Fibroblast of skin of right biceps (primary cell): ENCODE measurements at places on chromosomes 12 and 14.

DNA sequence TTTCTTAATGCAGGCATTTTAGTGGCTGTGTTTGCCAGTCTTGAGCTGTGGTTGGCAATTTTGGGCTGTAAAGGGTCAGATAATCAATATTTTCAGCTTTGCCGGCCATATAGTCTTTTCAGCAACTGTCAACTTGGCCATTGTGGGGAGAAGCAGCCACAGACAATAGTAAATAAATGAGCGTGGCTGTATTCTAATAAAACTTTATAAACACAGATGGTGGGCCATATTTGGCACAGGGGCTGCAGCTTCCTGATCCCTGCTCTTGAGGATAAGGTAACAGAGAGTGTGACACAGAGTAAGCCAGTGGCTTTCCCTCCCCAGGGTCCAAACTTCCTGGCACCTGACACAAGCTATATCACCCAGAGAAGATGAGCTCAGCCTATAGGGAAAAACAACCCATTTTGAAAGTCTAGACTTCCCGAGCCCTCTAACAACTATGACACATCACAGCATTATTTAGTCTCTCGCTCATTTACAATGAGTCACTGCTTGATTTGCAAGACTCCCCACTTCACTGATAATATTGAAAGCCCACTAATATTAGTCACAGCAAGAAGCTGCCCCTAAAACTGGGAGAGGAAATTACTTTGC is 163.1 kb upstream of the TMPO start:
- DNase-seq = peak; percentile 94

DNA sequence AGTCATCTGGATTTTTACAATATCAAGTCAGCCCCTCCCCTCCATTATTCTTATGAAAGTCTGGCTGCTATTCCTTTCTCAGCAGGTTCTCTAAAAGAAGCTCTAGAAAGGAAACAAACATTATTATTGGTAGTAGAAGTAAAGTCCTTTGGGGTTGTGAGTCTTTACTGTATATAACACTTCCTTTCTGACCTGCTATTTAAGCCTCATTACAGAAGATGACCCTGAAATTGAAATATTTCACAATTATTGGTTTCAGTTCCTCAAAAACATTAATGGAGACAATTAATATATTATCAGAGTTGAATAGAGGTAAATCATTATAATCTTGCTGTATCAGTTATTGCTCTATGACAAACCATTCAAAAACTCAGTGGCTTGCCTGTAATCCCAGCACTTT is 19.3 kb downstream of the PLEKHA5 start:
- DNase-seq = no peak

GRCh38 chr12:89571491-89572195 is 45.8 kb upstream of the POC1B start:
- peak; percentile 56 for DNase-seq

DNA sequence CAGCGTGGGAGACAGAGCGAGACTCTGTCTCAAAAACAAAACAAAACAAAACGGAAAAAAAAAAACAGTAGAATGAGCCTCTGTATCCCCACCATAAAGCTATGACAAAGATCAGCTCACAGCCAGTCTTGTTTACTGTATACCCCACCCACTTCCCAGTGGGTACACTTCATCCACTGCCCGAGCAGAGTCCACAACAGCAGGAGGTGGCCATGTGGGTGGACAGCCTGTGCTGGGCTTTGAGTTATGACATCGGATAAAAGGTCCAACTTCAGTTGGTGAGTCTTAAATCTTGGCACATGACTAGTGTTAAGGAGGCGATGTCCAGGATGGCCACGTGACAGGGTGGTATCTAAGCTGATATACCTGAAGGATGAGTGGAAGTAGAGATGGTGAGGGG is 34.8 kb upstream of the MAPKAPK5 start:
- no peak for DNase-seq

DNA sequence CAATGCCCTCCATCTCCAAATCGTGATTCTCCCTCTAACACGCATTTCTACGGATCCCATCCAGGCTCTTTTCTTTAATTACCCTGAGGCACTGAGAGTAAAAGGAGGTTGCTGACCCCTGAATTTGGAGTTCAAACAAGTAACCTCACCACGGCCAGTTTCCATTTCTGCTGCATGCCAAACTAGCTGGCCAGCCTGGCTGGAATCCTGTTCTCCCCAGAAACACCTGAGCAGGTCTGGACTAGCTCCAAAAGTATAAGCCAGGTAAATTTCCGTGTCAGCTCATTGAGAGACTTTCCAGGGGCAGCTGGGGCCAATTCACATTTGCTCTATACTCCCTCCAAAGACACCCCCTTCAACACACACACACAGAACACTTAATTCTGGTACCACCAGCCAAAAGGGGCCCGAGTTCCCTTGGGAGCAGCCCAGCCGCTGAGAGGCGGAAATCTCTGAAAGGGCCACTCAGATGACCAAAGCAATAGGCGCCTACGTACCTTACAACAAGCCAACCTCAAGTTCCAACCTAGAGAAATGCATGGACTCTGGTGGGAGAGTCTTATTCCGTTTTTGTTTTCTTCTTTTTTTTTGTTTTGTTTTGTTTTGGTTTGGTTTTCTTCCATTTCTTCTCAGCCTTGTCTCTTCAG is 131.4 kb downstream of the NDUFA12 start:
- DNase-seq = no peak

DNA sequence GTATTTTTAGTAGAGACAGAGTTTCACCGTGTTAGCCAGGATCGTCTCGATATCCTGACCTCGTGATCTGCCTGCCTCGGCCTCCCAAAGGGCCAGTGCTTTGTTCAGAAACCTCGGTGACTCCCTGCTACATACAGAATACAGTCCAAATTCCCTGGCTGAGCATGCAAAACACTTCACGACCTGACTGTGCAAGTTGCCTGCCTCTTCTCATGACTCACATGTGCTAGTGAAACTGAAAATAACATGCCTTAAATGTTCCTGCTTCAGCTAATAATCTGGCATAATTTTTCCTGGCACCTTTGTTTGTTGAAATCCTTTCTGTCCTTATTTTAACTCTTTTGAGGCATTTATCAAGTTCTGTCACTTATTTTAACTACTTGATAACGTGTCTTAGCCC is 8.2 kb downstream of the DMAC2L start:
- DNase-seq = peak; percentile 55

GRCh38 chr12:98185606-98186005 is 329.8 kb upstream of the TMPO start:
- DNase-seq = peak; percentile 7

- DNase-seq = no peak
These were observed 13.1 kb upstream of the TNS2 start for GRCh38 chr12:53036802-53037201.

DNA sequence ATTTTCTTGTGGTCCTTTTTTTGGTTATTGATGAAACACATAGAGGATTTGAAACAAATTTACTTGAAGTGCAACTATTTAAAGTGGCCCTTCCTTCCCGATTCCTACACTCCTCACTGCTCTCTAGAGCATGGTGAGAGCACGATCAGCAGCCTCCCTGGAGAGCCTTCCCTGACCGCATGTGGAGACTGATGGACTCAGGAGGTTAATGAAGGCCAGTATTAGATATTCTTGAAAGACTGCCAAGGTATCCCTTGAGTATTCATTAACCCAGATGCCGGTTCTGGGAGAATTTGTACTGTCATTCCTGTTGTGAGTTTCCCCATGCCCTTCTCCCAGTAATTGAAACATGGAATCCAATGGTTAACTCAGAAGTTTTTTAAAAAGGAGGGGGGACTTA is 102.8 kb upstream of the FGD4 start:
- DNase-seq = no peak

DNA sequence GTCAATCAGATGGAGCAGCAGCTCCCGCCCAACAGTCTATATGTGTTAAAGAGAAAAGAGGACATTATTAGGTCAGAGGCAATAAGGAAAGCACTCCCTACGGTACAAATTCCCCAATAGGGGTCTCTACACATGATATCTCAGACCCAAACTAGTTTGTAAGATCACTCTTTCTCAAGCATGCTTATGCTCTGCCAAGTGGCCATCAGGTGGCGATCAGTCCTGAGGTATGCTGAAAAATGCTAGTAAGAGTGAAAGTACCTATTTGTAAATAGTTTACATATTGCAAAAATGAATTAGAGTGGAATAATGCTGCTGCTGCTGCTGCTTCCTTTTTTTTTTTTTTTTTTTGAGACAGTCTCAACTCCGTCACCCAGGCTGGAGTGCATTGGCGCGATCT is 61.0 kb downstream of the CPM start:
- peak; percentile 9 for DNase-seq

- DNase-seq = no peak
These were observed 312.3 kb upstream of the E2F7 start for GRCh38 chr12:77377622-77378021.

- DNase-seq = no peak
These were observed 100.3 kb downstream of the SETD3 start for GRCh38 chr14:99380402-99380801.

DNA sequence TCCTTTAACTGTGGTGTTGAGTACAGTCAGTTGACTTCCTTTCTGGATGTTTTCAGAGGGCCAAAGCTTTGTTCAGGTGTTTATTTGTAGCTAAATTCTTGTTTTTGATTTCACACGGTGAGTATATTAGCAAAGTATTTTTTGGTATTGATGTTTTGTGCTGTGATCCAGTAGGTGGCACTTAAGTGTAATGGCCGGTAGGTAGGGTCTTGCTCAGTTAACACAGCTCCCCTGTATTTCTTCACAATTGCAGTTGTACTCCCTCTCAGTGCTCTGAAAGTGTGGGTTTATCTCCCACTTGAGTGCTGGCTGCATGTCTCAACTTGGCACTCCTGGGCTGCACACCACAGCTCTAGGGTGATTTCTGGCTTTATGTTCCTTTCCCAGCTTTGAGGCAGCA is 339.5 kb downstream of the AEBP2 start:
- DNase-seq = no peak

DNA sequence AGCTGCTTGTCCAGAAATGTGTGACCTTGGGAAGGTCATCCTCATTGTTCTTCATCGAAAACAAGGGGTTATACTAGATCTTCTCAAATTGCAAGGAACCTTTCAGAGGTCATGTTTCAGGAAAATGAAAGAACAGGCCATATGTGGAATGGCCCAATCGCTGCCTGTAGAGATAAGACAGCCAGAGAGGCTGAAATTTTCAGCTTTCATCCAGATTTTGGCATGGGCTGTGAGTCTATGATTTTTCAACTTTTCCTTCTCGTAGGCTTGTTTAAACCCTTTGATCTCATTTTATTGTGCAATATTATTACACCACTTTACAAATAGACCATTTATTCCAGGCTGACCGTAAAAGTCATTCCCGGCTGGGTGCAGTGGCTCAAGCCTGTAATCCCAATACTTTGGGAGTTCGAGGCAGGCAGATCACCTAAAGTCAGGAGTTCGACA is 17.1 kb upstream of the ATXN2 start:
- DNase-seq = no peak

GRCh38 chr12:128684352-128684751 is 139.4 kb downstream of the SLC15A4 start:
- no peak for DNase-seq

GRCh38 chr14:23113431-23114119 is 5.5 kb downstream of the CEBPE start:
- DNase-seq = no peak

GRCh38 chr12:43444940-43445564 is 107.0 kb downstream of the ADAMTS20 start:
- peak; percentile 51 for DNase-seq

DNA sequence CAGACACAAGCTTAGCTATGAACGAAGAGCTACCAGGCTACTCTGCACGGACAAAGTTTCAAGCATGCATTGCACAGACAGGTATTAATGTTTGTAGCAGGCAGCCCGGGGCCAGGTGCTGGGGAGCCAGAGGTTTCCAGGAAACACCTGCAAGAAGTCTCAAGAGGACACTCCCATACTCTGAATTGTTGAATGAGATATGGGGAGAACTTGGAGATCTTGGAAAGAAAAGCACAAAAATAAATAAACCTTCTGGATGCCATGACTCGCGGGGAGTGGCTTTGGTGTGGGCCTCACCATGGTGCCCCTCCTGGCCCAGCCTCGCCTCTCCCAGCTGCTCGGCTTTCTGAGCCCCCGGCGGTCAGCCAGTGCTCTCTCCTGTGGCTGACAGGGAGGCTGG is 186.8 kb downstream of the TTC7B start:
- DNase-seq = no peak

DNA sequence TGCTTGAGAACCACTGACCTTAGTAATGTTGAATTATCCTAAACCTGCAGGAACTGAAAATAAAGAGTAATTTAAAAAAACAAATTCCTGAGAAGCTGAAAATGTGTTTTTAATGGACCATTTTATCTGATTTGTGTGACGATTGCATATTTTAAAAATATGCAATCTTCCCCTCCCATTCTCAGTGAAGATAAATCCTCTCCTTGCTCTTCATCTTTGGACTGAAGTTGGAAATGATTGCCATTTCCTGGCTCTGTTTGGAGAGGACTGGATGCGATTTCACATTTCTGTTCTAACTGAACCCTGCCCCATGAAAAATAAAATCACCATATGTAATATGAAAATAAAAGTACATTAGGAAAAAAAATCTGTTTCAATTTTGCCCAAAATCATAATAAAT is 216.3 kb downstream of the SLC6A15 start:
- peak; percentile 36 for DNase-seq

DNA sequence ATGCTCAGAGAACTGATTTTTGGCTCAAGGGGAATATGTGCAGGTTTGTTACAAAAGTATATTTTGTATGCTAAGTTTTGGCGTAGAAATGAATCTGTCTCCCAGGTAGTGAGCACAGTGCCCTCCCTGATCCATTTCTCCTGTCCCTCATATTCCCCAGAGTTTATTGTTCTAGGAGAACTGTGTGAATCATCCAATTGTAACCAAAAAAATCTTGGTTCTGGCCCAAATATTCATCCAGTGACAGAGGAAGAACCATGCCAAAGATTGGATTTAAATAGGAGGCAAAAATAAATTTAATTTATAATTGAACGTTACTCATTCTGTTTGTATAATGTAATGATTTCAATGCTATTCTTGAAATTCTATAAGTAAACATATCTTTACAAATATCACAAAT is 4.8 kb downstream of the CATSPERB start:
- DNase-seq = peak; percentile 37

DNA sequence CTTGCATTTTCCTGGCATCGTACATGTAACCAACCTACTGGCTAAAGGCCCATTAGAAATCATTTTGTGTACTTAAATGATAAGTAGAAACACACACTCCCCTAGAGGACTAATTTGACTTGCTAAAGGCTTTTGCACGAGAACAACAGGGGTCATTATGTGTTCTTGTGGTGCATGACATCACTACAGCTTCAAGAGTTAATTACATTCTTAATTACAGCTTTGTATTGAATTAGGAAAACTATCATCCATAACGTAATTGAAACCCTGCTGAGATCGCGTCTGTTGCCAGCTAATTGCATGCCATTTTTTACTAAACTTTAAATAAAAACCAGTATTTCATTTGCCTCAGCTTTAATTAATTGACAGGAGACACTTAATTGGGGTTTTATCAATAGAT is 51.4 kb downstream of the TMEM132C start:
- no peak for DNase-seq

GRCh38 chr12:56420411-56420810 is 28.8 kb downstream of the TIMELESS start:
- no peak for DNase-seq

DNA sequence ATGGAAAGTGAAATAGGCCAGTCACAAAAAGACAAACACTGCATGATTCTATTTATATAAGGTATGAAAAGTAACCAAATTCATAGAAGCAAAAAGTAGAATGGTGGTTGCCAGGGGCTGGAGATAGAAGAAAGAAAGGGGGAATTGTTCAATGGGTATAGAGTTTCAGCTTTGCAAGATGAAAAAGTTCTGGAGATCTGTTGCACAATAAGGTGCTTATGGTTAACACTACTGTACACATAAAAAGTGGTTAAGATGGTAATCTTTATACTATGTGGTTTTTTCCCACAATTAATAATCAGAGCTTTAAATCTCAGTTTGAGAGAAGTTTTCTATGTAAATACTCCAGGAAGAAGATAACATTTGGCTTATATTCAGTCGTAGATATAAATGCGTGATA is 73.4 kb downstream of the SLC38A4 start:
- peak; percentile 10 for DNase-seq
